ENCODE measurements at places on chromosomes 3 and 15.

- DNase-seq, result no peak
Measured at GRCh38 chr3:40381904-40382616, 4.9 kb upstream of the ENTPD3 start.

- DNase-seq, result no peak
Measured at GRCh38 chr3:195033531-195034091, 237.3 kb downstream of the XXYLT1 start.

- DNase-seq, result no peak
Measured at GRCh38 chr3:159824333-159824732, 164.3 kb upstream of the IL12A start.

DNA sequence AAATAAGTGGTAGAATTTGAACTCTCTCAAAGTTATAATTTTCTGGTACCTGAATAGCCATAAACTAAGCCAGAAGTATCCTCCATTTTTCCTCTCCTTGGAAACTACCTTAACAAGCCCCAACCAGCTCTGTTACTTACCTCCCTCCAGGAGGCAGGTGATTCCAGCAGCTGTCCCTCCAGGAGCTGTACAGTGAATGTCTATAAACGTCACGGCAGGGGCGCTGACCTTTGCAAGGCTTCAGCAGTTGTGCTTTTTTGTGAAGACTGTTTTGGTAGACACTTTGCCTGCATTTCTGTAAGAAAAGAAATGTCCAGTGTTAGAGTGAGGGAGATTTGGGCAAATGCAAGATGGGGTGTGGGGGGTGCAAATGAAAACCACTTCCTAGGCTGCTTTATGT, 67.2 kb downstream of the LEO1 start:
- DNase-seq, result no peak

DNA sequence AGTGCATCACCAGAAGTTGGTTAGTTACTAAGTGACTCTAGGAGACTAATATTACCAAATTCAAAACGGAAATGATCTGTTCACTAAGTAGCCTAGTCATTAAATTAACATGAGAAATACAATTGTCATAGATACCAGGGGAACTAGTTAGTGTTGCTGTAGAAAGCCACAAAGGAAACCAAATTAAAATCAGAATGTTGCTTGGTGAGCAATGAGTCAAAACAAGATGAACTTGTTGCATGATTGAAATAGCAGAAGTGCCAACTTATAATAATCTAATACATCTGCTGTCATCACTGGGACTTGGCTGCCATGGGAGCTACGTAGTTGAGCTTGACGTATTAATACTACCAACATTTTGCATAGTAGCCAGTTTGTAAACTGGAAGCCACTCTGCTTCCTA, 458.1 kb downstream of the DIPK2A start:
- DNase-seq, result no peak

DNA sequence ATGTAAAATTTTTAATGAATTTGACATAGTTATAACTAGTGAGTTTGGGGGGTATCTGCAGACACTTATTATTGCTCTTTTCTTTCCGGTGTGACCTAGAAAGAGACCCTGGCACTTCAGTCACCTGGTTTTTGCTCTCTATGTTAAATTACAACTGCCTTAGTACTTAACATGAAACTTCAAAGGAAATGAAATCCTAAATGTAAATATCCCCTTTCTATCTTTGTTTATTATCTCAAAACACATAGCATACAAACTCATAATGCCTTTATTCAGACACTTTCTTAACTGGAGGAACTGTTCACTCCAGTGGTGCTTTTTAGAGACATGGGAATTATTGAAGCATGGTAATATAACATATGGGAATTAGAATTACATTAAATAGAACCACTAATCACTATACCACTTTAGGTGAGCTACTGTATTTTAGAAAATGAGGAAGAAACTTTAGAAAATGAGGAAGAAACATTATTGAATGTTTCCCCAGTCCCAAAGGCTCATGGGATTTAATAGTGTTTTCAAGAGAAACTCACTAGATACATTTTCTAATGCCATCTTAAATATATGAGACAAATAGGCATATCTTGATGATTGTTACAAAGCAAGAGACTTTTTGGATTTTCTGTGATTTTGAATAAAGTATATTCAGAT, 119.5 kb upstream of the MLF1 start:
- DNase-seq, result no peak

GRCh38 chr3:165254812-165255211, 58.6 kb upstream of the SLITRK3 start:
- DNase-seq, result no peak

DNA sequence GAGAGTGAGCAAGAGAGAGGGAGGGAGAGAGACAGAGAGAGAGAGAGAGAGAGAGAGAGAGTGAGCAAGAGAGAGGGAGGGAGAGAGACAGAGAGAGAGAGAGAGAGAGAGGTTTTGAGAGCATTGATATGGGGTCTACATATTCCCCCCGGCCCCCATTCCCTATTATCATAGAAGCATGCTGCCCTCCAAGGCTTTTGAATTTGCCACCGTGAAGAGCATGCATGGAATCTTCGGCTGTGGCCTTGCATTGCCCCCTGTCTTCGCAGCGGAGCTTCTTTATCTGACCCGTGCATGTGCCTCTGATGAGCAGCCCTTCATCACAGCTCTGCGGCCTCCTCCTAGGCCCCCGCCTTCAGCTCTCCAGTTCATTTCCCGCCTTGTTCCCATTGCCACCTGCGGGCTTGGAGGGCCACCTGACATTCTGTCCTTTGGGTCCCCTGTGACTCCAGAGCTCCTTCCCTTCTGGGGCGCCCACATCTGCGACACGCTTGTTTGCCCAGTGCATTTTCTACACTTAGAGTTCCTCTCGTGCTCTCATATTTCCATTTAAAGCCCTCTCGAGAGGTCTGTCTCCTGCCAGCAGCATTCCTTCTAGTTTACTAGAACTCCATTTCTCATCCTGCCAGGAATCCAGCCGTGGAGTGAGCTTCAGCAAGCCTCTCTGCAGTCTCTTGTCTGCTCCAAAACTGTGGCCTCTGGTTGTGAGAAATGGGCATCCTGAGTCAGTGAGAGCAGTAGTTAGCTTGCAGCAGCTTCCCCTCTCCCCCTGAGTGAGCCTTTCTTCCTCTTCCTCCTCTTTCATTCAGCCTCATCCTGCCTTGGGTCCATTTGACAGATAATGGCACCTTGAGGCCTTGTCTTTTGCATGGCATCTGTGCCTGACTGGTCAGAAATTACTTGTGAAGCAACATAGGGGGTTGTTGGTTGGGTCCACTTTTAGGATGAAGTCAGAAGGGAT, 25.3 kb downstream of the LPP start:
- peak; percentile 51 for DNase-seq

DNA sequence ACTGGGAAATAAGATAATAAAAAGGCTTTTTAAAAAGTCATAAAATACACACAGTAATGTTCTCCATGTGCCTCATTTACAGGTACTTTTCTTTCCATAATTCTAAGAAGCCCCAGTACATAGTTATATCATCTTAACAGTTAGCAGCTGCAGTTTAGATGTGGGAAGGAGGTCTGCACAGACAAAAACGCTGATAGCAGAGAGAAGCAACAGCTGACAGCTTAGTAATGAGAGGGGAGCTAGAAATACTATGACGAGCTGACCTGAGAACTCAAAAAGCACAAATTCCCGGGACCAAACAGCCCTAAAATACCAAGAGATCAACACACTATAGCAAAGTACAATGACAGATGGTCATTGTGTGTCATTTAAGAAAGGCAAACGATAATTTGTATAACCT, 36.7 kb upstream of the ARHGEF3 start:
- no peak for DNase-seq

DNA sequence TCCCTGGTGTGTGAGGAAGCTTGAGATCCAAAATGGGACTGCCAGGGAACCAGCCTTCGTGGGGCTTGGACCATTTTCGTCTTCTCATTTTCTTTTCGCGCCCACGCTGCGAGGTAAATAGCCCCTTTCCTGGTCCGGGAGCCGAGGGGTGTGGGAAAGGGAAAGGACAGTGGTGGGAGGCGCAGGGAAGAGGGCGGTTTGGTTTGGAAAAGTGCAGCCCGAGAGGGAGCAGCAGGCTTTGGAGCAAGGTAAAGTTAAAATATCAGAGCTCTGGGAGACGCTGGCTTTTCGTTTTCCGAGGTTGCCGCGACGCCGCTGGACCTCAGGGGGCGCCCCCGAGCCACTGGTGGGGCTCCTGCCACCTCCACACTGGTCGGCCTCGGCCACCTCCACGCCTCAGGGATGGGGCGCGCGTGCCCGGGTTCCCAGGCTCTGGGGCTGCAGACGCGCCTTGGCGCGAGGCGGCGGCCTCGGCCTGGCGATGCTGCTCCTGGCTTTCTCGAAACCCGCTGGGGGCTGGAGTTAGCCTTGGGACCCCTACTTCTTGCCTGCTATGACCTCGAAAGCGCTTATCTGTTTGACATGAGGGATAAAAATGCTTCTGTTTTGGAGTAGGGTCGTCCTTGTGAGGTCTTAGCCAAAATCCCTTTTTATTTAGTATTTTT, 3.2 kb downstream of the PTPRG start:
- DNase-seq, result no peak

GRCh38 chr3:101377209-101377608, 56.8 kb upstream of the IMPG2 start:
- no peak for DNase-seq

DNA sequence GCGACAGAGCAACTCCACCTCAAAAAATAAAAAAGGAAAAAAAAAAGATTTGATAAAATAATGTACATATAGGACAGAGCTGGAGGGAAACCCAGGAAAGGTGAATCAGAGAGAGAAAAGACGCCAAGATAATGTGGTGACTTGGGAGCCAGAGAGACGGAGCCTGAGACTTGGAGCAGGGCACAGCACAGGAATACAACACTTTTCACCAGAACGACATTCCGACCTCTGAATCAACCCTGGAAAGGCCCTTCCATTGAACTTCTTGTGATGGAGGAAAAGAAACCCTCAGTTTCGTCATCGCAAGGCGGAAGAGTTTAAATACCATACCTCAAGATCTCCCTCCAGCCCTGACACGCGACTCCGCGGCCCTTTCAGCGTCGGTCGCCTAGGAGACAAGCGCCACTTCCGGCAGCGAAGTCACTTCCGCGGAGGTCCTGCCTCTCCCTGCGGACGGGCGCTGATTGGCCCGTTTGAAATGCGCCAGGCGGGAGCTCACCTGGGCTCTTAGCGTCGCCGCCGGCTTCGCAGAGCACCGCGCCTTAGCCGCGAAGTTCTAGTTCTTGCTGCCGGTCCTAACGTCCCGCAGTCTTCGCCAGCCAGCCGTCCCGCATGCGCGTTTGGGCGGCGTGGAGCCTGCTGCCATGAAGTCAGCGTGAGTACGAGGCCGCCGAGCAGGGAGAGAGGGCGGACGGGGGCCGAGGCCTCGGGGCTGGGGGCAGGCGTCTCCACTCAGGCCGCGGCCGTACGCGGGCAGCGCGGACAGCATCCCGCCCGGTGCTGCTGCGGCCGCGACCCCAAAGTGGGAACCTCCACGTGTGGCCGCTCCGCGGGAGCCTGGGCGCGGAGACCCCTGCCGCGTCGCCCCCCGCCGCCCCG, at the start of gene KIF23:
KIF23 (plus strand) TSS at position 528 of the 879 bp plus-strand sequence; CDS start at position 645, 117 bp downstream.
- DNase-seq, result peak; percentile 93

DNA sequence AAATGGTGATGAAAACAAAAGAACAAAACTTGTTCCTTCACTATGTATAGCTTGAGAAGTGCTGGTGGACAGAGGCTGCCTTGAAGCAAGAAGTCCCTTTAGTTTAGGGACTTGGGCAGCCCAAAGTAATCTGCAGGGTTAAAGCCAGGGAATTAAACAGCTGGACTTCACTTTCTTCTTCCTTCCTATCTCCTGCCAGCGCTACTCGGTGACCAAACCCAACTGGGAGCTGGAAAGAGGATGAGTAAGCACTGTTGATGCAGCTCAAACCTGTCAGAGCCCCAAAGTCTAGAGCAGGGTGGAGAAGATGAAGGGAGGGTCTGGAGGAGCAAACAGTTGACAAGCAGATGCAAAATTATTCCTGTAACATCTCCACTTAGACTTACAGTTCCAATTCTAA, 73.1 kb upstream of the FBN1 start:
- DNase-seq, result no peak

DNA sequence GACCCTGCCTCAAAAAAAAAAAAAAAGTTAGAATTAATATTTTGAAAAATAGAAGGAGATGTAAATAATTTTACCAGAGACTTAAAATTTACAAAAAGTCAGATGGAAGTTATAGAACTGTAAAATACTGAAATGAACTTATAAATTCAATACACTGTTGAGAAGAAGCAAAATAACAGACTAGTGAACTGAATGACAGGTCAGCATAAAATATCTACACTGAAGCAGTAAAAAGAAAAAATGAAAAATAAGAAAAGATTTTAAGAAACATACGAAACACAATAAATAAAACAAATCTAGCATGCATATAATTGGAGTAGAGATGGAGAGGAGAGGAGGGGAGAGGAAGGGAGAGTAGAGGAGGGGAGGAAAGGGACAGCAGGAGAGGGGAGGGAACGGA, 33.3 kb upstream of the TP63 start:
- DNase-seq, result no peak

DNA sequence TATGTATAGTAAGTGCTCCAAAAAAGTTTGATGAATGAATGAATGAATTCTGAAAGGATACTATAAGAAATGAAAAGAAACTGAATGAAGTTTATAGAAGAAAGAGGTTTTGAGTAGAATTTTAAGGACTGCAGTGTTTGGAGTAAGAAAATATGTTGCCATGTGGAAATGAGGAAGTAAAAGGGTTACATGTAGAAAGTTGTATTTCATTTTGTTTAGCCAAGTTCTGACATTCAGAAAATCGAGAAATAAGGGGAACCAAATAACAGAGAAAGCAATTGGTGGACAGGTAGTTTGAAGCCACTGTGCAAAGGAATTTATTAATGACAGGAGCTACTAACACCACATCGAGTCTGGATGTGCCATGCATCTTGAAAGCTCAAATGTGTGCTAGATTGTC, 200.7 kb downstream of the SATB1 start:
- no peak for DNase-seq

DNA sequence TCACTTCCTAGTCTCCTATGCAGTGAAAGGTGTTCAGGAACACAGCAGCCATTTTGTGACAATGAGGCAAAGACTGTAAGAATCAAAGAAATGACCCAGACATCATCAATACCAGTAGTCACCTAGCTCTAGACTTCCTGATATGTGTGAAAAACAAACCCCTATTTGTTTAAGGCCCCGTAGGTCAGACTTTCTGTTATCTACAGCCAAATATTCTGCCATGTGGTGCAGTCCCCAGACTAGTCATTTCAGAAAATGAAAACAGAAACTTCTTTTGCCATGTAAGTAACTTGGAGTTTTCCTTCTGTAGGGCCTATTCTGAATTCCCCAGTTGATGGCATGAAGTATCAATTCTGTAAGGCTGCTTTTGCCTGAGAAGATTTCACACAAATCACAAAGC, 181.7 kb upstream of the SNTN start:
- no peak for DNase-seq

GRCh38 chr3:141123677-141124410, 72.7 kb downstream of the SPSB4 start:
- no peak for DNase-seq

- no peak for DNase-seq
Measured at GRCh38 chr3:178350763-178351162, 185.5 kb upstream of the KCNMB2 start.

DNA sequence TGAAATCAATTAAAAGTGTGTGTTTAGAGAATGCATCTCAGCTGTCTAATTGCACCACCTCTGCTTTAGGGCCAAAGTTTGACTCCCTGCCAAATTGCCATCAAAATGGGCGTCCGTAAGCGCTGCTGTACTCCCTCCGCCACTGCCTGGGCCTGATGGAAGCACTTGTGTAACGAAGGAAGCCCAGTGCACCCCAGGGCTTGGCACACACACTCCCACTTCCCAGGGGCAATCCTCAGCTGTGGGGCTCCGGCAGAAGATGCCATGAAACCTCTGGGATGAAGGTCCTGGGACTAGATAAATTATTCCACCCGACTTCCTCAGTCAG, 137.8 kb downstream of the RORA start:
- DNase-seq, result no peak

- DNase-seq, result no peak
Measured at GRCh38 chr15:40369971-40370370, 12.0 kb downstream of the DISP2 start.

GRCh38 chr3:188421836-188422540, 268.0 kb downstream of the LPP start:
- DNase-seq, result no peak
